GM13976 (cell line): ENCODE measurements at places on chromosomes 5 and 9.
A peak's percentile ranks its signal among the peaks of the same experiment; 100 is the strongest.

DNA sequence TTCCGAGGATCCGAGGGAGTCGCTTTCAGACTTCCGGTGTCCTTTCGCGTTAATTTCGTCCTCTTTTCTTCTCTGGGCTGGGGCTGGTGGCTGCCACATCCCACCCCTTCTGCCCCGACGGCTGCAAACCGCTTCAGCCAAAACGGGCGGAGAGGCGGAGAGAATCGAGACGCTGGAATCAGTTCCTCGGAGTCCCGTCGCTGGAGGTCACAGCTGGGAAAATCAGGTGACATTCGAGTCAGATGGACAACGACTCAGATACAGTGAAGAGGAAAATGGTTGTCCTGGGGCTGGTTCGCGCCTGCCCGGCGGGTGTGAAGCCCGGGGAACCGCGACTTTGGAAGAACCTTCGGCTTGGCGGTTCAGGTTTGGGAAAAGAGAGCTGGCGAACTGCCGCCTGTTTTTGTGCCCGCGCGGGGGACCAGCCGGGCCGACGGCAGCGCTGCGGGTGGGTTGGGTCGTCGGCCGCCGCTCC, 8.9 kb upstream of the NKX2-5 start:
- DNase-seq: peak; percentile 30

GRCh38 chr5:74542482-74542881, 98.0 kb downstream of the ENC1 start:
- DNase-seq: no peak

DNA sequence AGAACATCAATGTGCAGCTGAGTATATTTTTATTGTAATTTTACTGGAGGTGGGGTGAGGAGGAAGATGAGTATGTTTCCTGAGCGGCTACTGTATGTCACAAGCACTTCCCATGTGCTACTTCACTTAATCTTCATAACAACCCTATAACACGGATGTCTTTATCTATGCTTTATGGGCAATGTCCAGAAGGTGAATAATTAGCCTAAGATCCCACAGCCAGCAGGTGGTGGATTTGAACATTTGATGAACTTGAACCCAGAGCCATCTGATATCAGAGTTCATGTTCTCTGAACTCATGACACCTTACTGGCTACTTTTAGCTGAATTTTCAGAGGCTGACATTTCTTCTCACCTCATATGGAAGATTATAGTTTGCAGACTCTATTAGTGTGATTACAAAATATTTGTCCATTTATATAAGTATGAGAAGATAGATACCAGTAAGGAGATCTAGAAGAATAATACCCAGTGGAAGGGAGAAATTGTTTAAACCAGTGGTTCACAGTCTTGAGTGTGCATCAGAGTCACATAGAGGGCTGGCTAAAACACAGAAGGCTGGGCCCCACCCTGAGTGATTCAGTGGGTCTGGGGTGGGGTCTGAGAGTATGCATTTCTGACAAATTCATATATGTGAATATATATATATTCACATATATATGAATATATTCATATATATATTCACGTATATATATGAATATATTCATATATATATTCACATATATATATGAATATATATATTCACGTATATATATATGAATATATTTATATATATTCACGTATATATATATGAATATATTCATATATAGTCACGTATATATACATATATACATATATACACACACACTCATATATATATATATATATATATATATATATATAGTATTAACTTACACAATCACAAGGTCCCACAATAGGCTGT, 164.4 kb upstream of the NR3C1 start:
- no peak for DNase-seq

DNA sequence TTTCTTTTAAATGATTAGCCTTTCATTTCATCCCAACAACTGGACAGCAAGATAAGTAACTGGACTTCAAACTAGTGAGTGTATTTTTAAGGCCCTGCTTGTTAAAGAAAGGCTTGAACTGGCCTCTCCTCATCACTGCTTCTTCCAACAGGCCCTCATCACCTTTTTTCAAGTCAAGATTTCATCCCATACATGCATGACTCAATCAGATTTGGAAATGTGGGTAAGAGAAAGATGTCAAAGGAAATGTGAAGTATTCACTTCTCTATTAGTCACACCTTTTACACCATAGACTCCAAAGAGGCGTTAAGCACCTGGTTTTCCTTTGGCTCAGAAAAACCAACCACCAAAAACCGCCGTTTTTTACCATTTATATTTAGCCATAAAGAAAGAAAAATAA, 4.9 kb downstream of the NR4A3 start:
- no peak for DNase-seq

DNA sequence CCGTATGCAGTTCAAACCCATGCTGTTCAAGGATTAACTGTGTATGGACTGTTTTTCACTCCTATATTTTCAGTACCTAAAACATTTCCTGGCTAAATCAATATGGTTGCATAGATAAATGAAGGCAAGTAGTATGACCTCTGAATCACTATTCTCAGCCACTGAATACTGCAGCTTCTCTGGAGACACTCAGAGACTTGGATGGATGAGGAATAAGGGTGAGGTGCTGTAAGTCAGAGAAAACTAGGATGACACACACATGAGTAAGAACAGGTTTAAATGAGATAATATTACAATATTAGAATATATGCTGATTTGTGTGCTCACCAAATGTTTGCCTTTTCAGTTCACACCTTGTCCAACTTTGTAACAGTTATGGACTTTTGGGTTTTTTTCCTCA, 26.0 kb upstream of the ANXA1 start:
- no peak for DNase-seq

- DNase-seq: no peak
Observed at GRCh38 chr9:92508018-92508820, 25.9 kb upstream of the ASPN start.

GRCh38 chr5:12570688-12571087, 666.4 kb upstream of the CTNND2 start:
- no peak for DNase-seq

DNA sequence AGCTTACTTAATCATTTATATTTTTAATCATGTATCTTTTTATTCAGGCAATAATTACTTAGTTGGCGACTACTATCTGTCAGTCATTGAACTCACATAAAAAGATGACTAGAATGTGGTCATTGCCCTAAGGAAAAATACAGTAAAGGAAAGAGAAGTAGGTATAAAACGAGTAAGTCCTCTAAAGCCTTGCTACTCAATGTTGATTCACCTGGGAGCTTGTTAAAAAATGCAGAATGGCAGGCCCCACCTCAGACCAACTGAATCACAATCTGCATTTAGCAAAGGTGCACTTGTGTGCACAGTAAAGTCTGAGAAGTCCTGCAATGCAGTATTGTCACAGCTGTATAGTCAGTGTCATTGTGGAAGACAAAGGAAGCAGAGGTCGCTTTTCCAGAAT, 592.4 kb downstream of the CSNK1G3 start:
- DNase-seq: no peak

DNA sequence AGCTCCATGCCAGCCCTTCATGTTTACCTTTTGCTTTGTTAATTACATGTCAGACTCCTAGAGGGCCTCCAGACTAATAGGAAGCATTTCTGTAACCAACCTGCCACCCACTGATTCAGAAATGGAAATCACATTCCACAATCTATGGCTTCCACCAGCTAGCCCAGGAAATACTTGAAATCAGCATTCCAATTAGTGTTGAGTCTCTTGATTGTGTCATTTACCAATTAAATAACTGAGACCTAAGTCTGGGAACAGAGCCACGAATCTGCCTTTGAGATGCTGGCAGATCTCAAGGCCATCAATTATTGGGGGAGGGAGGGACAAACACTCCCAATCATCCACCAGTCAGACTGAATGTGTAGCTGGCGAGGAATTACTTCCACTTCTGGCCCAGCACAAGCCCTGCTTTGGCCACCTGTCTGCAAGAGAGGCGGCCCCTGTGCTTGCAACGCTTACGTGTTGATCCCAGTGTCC, 27.4 kb upstream of the SAP30L start:
- DNase-seq: no peak

GRCh38 chr5:154110716-154111115, 71.9 kb downstream of the MFAP3 start:
- DNase-seq: no peak

- DNase-seq: no peak
Observed at GRCh38 chr9:115910959-115911358, 242.6 kb upstream of the PAPPA start.

GRCh38 chr5:55853818-55854217, 2.7 kb downstream of the IL31RA start:
- DNase-seq: no peak

DNA sequence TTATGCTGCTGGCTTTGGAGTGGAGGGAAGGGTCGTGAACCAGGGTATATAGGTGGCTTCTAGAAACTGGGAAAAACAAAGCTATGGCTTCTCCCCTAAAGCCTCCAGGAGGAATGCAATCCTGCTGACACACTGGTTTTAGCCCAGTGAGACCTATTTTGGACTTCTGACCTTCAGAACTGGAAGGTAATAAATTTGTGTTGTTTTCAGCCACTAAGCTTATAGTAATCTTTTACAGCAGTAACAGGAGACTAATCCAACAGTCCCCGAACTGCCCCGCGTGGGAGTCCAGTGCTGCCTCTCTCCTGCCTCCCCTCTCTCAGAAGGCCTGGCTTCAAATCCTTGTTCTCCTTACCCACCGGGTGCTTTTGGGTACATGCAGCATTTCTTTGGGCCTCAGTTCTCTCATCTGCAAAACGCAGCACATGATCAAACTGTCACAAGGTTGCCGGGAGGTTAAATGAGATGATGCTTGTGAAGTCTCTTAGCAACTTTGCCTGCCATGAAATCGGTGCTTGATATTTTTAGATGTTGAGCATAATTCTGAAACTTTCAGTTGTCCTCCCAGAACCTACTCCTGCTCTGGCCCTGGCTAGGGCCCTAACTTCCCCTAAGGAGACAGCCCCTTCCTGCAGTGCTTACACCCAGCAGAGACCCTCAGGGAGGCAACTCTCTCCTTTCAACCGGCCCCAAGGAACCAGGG, 127.3 kb upstream of the BOD1 start:
- peak; percentile 57 for DNase-seq

- peak; percentile 63 for DNase-seq
Observed at GRCh38 chr5:80672140-80672736, 17.5 kb upstream of the DHFR start.

GRCh38 chr5:115500225-115500624, 44.4 kb downstream of the FEM1C start:
- no peak for DNase-seq

GRCh38 chr5:32017692-32018367, 156.3 kb downstream of the GOLPH3 start:
- no peak for DNase-seq

DNA sequence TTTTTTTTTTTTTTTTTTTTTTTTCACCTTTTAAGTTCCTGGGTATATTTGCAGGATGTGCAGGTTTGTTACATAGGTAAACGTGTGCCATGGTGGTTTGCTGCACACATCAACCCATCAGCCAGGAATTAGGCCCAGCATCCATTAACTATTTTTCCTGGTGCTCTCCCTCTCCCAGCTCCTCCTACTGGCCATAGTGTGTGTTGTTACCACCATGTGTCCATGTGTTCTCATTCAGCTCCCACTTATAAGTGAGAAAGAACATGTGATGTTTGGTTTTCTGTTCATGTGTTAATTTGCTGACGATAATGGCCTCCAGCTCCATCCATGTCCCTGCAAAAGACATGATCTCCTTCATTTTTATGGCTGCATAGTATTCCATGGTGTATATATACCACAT, 350.5 kb downstream of the MAN2A1 start:
- DNase-seq: no peak

GRCh38 chr9:28007097-28007817, 434.0 kb upstream of the C9orf72 start:
- no peak for DNase-seq

DNA sequence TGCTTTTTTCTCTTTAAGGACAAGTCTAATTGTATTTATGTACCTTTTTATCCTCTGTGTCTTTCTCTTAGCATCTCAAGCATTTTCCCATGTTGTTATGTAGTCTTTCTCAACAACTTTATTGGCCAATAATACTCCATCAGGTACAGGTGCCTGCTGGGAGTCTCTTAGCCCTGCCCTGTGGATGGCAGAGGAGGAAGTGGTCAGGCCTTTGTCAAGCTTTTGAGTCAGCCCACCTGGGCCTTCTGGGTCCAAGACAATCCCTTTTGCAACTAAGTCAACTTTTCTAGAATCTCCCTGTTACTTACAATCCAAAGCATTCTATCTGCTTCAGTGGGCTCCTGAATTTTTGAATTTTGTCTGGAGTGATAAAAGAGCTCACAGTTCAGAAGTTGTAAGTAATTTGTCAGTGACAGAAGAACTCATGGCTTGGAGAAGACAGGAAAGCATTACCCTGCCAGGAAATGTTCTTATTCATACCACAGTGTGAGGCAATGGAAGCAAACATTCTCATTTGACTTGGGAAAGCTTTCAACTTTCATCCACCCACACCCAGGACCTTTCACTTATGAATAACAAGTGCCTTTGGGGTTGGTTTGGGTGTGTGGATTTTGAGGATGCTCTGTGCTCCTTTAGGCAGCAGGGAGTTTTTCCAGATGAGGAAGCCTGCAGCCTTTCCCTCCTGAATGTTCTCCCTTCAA, 200.0 kb upstream of the S1PR3 start:
- DNase-seq: no peak

DNA sequence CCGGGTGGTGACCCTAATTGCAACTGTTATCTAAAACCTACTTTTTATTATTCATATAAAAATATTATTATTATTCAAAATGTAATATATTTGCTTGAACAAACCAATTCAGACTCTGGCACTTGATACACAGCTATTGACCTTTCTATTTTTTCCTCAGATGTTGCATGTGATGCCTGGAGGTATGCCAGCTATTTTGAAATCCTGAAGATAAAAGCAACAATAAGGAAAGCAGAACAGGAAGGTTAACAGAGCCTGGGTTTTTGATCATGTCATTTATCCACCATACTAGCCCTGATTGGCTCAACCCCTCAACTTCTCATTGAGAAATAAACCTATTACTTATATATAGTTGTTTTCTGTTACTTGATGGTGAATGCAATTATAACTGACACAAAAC, 340.9 kb upstream of the KIF2A start:
- DNase-seq: no peak

GRCh38 chr5:26014206-26014605, 1024.2 kb downstream of the CDH9 start:
- no peak for DNase-seq

DNA sequence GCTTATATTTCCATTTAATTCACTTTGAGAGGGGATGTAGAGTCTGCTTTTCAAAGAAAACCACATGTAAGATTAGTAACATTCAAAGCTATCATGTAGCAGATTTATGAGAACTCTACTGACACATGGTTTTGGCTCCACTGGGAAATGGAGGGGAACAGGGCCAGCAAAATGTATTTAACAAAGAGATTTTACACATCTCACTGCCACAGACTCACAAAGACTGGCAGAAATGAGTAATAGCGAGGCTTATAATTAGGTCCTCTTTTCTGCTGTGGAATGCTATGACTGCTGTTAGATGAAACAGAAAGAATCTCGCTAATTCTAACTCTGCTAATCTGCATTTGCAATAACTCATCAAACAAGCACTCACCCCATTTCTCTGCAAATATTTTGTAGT, 4.5 kb downstream of the DAP start:
- DNase-seq: no peak

GRCh38 chr5:14528115-14528514, 53.5 kb upstream of the OTULINL start:
- no peak for DNase-seq
